ENCODE measurements at places on chromosomes 7 and 10. TPM values are rescaled to one million over a fixed set of nuclear protein-coding genes. Genes with fewer than 3 reads are reported as not detected.

- no peak for DNase-seq
These were observed 66.6 kb downstream of the HTR5A start for GRCh38 chr7:155136619-155137243.

DNA sequence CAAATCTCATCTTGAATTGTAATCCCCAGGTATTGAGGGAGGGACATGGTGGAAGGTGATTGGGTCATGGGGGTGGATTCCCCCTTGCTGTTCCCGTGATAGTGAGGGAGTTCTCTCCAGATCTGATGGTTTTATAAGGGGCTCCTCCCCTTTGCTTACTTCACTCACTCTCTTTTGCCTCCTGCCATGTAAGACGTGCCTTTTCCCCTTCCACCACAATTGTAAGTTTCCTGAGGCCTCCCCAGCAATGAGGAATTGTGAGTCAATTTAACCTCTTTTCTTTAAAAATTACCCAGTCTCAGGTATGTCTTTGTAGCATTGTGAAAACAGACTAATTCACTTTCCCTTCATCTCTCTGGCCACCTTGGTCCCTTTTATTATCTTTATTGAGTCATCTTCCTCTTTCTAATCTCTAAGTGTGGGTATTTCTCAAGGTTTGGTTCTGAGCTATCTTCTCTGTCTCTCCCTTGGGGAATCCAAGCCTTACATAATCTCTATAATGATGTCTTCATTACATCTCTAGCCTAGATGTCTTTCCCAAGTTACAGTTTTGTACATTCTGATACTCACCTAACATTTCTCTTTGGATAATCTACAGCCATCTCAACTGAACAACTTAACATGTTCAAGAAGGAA is 99.1 kb upstream of the JCAD start:
- DNase-seq = no peak

FAM180A gene
- not detected for total RNA-seq

SEMA3A gene
- 0.33 TPM for total RNA-seq
